ENCODE measurements at places on chromosomes 1 and 21.
A peak's percentile ranks its signal among the peaks of the same experiment; 100 is the strongest.

- no peaks in the 10 kb centered on the region for H3K27me3 ChIP-seq
- H3K4me3 ChIP-seq: no peak overlapping the region
- H3K36me3 ChIP-seq: no peaks in the 10 kb centered on the region
Observed at GRCh38 chr1:88354256-88354655, 329.8 kb upstream of the PKN2 start.

GRCh38 chr1:178004926-178005391, 35.1 kb upstream of the SEC16B start:
- H3K4me3 ChIP-seq: no peak overlapping the region
- no peak for DNase-seq
- H3K27ac ChIP-seq: no peak overlapping the region
- H3K4me1 ChIP-seq: no peaks in the 10 kb centered on the region
- no peaks in the 10 kb centered on the region for H3K36me3 ChIP-seq

GRCh38 chr1:8133190-8133589, 107.1 kb upstream of the ERRFI1 start:
- no peaks in the 10 kb centered on the region for H3K4me1 ChIP-seq
- no peak overlapping the region for H3K27ac ChIP-seq
- H3K4me3 ChIP-seq: no peak overlapping the region
- H3K27me3 ChIP-seq: peaks cover 15% of the 10 kb centered on the region
- DNase-seq: no peak
- no peaks in the 10 kb centered on the region for H3K36me3 ChIP-seq

DNA sequence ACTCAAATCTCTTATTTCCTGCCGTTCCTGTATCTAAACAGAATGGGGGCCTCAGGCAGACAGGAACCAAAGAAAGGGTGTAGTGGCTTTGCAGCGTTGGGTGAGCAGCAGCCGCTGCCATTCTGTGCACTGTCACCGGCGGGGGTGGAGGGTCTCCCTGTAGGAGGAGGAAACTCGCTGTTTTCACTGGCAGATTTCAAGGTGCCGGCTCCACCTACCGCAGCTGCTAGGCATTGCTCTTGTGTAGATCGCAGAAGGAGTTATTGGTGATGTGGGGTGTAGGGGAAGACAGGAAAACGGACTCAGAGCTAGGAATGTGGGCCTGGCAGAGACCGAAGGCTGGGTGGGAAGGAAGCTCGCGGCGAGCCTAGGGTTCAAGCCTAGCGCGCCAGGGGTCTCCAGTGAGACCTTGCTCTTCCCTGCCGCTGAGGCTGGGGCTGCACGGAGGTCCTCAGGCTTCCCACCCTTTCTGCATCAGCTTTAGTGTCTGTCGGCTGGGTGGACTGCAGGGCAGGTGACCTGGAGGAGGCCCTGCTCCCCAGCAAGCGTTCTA, 20.8 kb downstream of the ATP5PO start:
- H3K4me3 ChIP-seq: peak overlapping the region; percentile 85
- peak overlapping the region; percentile 75 for H3K27ac ChIP-seq
- DNase-seq: peak; percentile 53
- H3K27me3 ChIP-seq: no peaks in the 10 kb centered on the region
- peaks cover 12% of the 10 kb centered on the region for H3K4me1 ChIP-seq
- no peaks in the 10 kb centered on the region for H3K36me3 ChIP-seq

GRCh38 chr1:230979952-230980351, 1.1 kb downstream of the ARV1 start:
- no peak for DNase-seq
- H3K4me1 ChIP-seq: peaks cover 33% of the 10 kb centered on the region
- H3K36me3 ChIP-seq: no peaks in the 10 kb centered on the region
- H3K27me3 ChIP-seq: no peaks in the 10 kb centered on the region

DNA sequence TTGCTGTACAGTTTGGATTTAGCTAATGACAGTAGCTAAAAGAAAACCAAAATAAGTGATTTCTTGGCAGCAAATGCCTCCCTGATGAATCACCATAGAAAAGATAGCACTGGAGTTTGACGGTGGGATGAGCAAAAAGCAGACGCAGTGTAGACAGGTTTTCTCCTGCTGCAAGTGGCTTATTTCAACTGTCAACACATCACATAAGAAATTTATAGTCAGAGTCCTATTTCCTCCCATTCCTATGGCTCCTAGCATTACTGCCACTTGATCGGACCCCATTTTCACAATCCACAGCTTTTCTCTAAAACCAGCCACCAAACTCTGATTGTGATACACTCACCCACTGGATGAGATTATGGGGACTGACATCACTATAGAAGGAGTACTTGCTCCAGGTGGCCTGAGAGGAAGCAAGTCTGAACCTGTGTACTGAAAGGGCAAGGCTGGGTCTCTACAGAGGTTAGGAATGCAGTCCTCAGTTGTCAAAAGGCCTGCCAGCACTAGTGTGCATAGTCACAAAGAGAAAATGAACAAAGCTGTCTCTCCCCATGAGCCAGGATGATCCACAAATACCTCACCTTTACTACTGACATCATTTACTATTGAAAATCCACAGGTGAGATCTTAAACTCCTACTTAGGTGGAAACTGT, 359.8 kb downstream of the LTN1 start:
- peaks cover 5% of the 10 kb centered on the region for H3K36me3 ChIP-seq
- H3K4me3 ChIP-seq: no peak overlapping the region
- H3K27me3 ChIP-seq: no peaks in the 10 kb centered on the region
- no peak overlapping the region for H3K27ac ChIP-seq
- no peak for DNase-seq

DNA sequence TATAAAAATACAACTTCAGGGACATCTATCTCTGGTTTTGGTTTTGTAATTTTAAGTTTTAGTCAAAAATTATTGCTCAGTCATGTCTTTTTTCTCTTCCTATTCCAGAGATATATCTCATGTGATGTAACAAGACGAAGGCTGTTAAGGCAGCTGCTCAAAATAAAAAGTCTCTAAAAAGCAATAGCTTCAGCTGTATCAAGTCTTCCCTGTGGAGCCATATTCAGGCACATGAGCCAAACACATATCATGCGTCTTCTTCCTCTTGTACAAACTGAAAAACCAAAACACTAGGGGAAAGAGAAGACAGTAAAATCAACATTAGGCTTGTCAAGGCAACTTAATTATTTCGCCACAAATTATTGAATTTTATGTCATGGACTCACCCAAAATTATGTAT, 240.7 kb downstream of the NRIP1 start:
- no peak for DNase-seq
- no peaks in the 10 kb centered on the region for H3K36me3 ChIP-seq
- no peak overlapping the region for H3K27ac ChIP-seq
- H3K27me3 ChIP-seq: no peaks in the 10 kb centered on the region

- H3K27me3 ChIP-seq: peaks cover 10% of the 10 kb centered on the region
- no peak for DNase-seq
- H3K36me3 ChIP-seq: no peaks in the 10 kb centered on the region
- H3K4me1 ChIP-seq: no peaks in the 10 kb centered on the region
Observed at GRCh38 chr1:65804584-65804983, 11.9 kb downstream of the PDE4B start.
